Right atrium auricular region (tissue), 2 donors: ENCODE measurements at places on chromosomes 4 and X. TPM values are rescaled to one million over a fixed set of nuclear protein-coding genes. Genes with fewer than 3 reads are reported as not detected.
A peak's percentile ranks its signal among the peaks of the same experiment; 100 is the strongest.

F8A3 gene
- 9.2 TPM for total RNA-seq

HSFX2 gene
- total RNA-seq = 0.79 TPM

MAGEB18 gene
- not detected for total RNA-seq

PRSS12 gene
- total RNA-seq = not detected

GIMD1 gene
- not detected for total RNA-seq

SHISA3 gene
- total RNA-seq = 15.5 TPM

SSX2 gene
- not detected for total RNA-seq

DNA sequence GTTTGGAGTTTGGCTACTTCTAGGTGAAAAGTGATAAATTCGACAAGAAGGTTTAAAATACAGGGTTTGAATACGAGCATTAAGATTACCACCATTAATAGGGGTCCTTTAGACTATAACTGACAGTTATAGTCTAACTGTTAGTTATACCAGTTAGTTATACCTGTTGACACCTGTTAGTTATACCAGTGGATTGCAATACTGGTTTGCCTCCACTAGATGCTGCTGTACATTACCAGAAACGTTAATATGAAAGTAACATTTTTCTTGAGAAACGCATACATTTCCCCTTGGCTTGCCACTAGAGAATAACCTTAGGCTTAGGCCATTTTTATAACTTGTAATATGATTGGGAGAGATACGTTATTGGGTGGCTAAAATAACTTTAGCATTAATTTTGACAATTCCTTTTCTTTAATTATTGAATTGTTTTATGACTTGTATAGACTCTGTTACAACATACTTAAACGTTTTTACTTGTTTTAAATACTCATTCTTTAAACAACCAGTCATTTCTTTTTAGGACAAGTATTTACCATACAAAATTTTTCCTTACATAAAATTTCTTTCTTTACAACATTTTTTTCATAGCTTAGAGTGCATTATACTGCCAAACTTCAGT lies 911.2 kb downstream of the FSTL5 start:
- no peak overlapping the region for H3K4me3 ChIP-seq
- H3K4me1 ChIP-seq = no peaks in the 10 kb centered on the region
- no peak overlapping the region for H3K27ac ChIP-seq

DNA sequence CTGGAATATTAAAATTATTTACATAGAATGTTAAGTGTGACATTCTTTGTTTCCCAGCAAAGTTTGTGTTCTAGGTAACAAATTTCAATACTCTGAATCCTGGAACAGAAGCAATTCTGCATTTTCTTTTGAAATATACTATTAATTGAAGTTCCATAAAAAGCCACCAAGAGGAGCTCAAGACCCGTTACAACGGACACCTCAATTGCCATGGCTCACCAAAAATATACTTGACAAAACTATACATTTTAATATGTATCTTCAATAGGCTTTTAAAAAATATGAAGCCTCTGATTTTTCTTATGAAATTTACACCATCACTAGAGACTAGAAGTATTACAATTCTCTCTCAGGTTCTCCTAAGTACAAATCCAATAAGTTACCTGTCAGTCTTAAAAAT lies 111.4 kb downstream of the NYX start:
- peaks cover 6% of the 10 kb centered on the region for H3K4me1 ChIP-seq
- H3K27me3 ChIP-seq = no peaks in the 10 kb centered on the region
- H3K36me3 ChIP-seq = no peaks in the 10 kb centered on the region
- DNase-seq = no peak
- no peak overlapping the region for H3K4me3 ChIP-seq
- no peak overlapping the region for H3K27ac ChIP-seq

DNA sequence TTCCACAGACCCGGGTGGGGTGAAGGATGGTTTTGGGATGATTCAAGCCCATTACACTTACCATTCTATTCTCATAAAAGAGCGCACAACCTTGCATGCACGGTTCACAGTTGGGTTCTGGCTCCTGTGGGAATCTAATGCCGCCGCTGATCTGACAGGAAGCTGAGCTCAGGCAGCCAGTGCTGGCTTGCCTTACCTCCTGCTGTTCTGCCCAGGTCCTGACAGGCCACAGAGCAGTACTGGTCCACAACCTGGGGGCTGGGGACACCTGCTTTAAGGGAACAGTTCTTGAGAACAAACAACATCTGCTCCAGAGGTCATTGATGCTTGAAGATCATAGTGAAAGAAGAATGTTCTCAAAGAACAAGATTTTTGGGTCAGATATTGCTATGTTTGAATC lies 8.0 kb upstream of the HS3ST1 start:
- DNase-seq = no peak
- H3K4me3 ChIP-seq = no peak overlapping the region
- H3K4me1 ChIP-seq = no peaks in the 10 kb centered on the region
- H3K27ac ChIP-seq = no peak overlapping the region
- no peaks in the 10 kb centered on the region for H3K27me3 ChIP-seq

DNA sequence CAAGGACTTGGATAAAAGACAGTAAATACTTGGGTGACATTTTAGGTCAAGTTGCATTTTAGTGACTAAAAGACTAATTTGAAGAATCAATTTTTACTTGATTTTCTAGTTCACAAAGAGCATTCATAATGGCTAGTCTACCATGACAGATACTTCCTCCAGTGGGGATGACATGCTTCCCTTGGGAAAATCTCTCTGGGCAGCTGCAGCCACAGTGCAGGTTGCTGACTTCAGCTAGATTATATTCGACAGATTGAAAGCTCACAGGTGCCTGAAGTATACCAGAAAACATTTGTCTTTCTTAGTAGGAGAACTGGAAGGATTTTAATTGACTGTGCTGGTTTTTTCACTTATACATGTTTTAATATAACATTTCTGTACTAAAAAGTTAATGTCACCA lies 209.6 kb upstream of the MAGEB2 start:
- no peaks in the 10 kb centered on the region for H3K4me1 ChIP-seq
- no peaks in the 10 kb centered on the region for H3K36me3 ChIP-seq
- no peak for DNase-seq
- H3K4me3 ChIP-seq = no peak overlapping the region
- no peak overlapping the region for H3K27ac ChIP-seq

- H3K27ac ChIP-seq = no peak overlapping the region
- no peaks in the 10 kb centered on the region for H3K36me3 ChIP-seq
- no peaks in the 10 kb centered on the region for H3K27me3 ChIP-seq
- DNase-seq = no peak
Measured at GRCh38 chr4:109332926-109333464, 30.5 kb upstream of the COL25A1 start.

GRCh38 chrX:153620576-153620975 lies 21.6 kb upstream of the CCNQ start:
- no peak for DNase-seq
- no peak overlapping the region for H3K27ac ChIP-seq
- H3K36me3 ChIP-seq = no peaks in the 10 kb centered on the region
- H3K4me3 ChIP-seq = no peak overlapping the region
- no peaks in the 10 kb centered on the region for H3K4me1 ChIP-seq

DNA sequence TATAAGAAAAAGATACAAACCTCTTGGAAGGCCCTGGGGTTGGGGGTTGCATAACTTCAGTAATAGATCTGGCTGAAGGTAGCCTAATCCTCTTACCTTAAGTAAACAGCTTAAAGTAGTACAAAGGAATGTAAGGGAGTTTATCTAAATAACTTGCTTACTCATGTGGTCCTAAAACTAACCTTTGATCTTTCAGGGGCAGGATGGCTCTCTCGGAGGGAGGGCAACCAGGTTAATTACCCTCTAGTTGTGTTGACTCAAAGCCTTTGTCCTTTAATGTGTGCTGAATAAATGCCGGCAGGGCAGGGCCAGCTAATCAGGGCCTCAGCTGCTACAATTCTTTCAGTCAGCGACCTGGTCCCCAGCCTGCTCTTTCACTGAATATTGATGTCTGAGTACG lies 822.0 kb upstream of the SLIT2 start:
- no peaks in the 10 kb centered on the region for H3K4me1 ChIP-seq
- H3K4me3 ChIP-seq = no peak overlapping the region
- DNase-seq = no peak

DNA sequence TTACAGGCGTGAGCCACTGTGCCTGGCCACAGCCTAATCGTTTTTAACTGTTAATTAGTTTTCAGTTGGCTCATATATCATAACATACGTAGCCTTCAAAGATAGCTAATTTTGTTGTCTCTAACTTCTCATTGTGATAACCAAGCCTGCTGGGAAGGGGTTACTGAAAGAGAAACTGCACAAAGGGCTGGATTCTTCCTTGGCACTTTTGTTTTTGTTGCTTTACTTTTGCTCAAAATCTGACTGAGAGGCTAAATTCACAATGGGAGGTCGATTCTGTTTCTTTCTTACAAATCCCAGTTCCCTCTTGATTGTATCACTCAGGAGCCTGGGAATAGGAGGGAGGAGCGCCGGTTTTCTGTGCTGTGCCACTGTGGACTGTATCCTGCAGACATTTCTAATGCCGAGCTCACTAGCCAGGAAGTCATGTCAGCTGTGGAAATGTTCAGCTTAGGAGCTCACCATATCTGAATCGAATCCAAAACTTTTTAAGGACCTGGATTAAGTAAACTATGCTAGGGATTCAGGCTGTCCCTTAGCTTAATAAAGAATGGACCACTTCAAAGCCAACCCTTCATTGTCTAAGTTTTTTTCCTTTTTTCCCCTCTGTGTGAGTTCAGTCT lies 120.5 kb upstream of the FAT1 start:
- no peaks in the 10 kb centered on the region for H3K27me3 ChIP-seq
- H3K4me1 ChIP-seq = no peaks in the 10 kb centered on the region
- H3K4me3 ChIP-seq = no peak overlapping the region
- peak; percentile 67 for DNase-seq

GRCh38 chr4:187354740-187355139 lies 631.1 kb upstream of the FAT1 start:
- H3K36me3 ChIP-seq = no peaks in the 10 kb centered on the region
- no peak for DNase-seq
- H3K4me3 ChIP-seq = no peak overlapping the region
- H3K27ac ChIP-seq = no peak overlapping the region

GRCh38 chr4:169115897-169116254 lies 105.8 kb upstream of the CBR4 start:
- H3K27ac ChIP-seq = no peak overlapping the region
- no peaks in the 10 kb centered on the region for H3K4me1 ChIP-seq
- no peak overlapping the region for H3K4me3 ChIP-seq
- no peaks in the 10 kb centered on the region for H3K27me3 ChIP-seq

DNA sequence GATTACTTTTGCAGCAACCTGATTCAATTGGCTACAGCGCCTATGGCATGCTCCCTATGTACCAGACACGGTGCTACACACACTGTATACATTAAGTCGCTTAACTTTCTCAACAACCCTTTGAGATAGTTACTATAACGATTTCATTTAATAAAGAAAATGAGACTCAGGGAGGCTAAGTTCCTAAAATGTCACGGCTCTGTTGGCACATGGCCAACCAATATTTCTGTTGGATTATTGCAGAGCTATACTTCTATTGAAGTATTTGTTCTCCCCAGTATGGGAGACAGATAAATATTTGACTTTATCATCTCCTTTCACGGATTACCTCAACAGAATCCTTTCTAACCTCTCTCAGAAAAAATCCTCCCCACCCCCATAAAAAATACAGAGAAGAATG lies 25.3 kb downstream of the CLNK start:
- no peak overlapping the region for H3K27ac ChIP-seq
- H3K36me3 ChIP-seq = no peaks in the 10 kb centered on the region
- no peak for DNase-seq
- H3K27me3 ChIP-seq = no peaks in the 10 kb centered on the region

GRCh38 chrX:33989936-33990335 lies 142.2 kb downstream of the FAM47A start:
- no peaks in the 10 kb centered on the region for H3K27me3 ChIP-seq
- no peak overlapping the region for H3K27ac ChIP-seq
- H3K4me3 ChIP-seq = no peak overlapping the region

- H3K27ac ChIP-seq = no peak overlapping the region
- no peak for DNase-seq
- H3K4me1 ChIP-seq = peaks cover 7% of the 10 kb centered on the region
Measured at GRCh38 chr4:74793757-74794381, 454 bp downstream of the BTC start.

GRCh38 chr4:116387937-116388474 lies 697.4 kb downstream of the TRAM1L1 start:
- no peak for DNase-seq
- no peak overlapping the region for H3K27ac ChIP-seq
- H3K4me3 ChIP-seq = no peak overlapping the region
- no peaks in the 10 kb centered on the region for H3K4me1 ChIP-seq

DNA sequence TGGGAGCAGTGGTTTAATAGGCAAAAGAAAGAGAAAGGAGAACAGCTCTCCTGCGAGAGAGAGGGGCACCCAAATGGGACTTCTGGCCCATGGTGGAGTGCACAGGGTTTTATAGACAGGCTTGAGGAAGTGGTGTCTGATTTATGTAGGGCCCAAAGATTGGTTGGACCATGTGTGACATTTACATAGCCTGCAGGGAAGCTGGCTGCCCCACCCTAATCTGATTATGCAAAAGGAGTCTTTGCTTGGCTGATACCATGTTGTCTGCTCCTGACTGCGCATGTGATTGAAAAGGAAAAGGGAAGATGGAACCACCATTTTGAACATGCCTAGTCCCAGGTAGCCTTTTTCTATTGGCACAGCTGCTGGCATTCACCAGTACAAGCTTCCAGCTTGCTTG lies 100.0 kb upstream of the DIPK2B start:
- no peaks in the 10 kb centered on the region for H3K36me3 ChIP-seq
- no peaks in the 10 kb centered on the region for H3K27me3 ChIP-seq
- no peak for DNase-seq
- no peak overlapping the region for H3K27ac ChIP-seq

DNA sequence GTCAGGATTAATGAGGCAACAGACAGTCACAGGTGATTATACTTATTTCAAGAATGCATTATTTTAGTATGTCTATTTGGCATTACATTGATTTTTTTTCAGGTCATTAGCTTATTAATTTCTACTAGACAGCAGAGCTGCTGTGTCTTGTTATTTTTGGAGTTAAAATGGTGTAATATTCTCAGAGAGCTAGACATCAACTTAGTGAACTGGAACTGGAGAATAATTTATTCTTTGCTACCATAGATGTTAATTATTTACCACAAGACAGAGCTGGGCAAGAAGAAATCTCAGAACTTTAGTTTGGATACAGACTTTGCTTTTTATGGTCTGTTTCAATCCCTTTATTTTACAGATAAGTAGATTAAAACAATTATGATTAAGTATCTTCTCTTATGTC lies 10.2 kb upstream of the HPGD start:
- no peak for DNase-seq
- no peak overlapping the region for H3K4me3 ChIP-seq
- H3K27ac ChIP-seq = no peak overlapping the region
- no peaks in the 10 kb centered on the region for H3K4me1 ChIP-seq
- no peaks in the 10 kb centered on the region for H3K27me3 ChIP-seq
- H3K36me3 ChIP-seq = no peaks in the 10 kb centered on the region

- no peaks in the 10 kb centered on the region for H3K27me3 ChIP-seq
- H3K36me3 ChIP-seq = no peaks in the 10 kb centered on the region
- no peak overlapping the region for H3K4me3 ChIP-seq
- H3K27ac ChIP-seq = no peak overlapping the region
- no peak for DNase-seq
Measured at GRCh38 chrX:87397103-87397886, 120.3 kb upstream of the KLHL4 start.

DNA sequence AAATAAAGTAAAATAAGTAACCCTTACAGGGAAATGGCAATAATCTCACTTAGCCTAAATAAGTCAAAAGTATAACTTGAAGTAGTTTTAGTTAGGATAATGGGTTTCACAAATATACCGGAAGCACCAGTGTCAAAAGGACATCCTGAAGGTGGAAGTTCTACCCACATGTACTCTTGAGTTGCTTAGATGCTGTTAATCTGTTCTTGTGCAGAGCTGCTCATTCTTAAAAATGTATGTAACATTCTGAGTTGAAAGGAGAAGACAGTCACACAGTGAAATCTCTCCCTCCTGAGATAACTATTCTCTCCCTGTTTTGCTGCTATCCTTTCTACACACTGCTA lies 11.2 kb upstream of the CCNG2 start:
- no peaks in the 10 kb centered on the region for H3K4me1 ChIP-seq
- H3K4me3 ChIP-seq = no peak overlapping the region
- DNase-seq = no peak
- H3K27ac ChIP-seq = no peak overlapping the region
- no peaks in the 10 kb centered on the region for H3K27me3 ChIP-seq
